HuH-7 (cell line): ENCODE measurements at places on chromosomes 3 and 15.
A peak's percentile ranks its signal among the peaks of the same experiment; 100 is the strongest.

DNA sequence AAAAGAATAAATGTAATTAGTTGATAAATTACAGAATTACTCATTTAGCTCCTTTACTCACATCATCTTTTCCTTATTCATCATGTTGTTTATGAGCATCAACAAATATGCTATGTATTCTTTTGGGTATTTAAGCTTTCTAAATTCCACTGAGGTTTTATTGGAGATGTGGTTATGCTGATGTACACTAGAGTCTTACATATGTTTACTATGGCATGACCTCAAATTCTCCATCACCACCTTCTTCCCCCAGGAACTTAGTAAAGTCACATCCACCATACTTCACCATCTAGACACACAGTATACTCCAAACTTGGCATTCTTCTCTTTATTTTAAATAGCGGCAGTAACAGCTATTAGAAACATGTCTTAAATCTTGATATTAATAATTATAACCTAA, 74.1 kb upstream of the MELTF start:
- no peak for DNase-seq

- no peak for DNase-seq
Measured at GRCh38 chr3:82030916-82031315, 269.5 kb upstream of the GBE1 start.

GRCh38 chr15:100111125-100112060, 230.4 kb downstream of the ADAMTS17 start:
- no peak for DNase-seq

- no peak for DNase-seq
Measured at GRCh38 chr3:155727836-155728235, 17.0 kb downstream of the PLCH1 start.

DNA sequence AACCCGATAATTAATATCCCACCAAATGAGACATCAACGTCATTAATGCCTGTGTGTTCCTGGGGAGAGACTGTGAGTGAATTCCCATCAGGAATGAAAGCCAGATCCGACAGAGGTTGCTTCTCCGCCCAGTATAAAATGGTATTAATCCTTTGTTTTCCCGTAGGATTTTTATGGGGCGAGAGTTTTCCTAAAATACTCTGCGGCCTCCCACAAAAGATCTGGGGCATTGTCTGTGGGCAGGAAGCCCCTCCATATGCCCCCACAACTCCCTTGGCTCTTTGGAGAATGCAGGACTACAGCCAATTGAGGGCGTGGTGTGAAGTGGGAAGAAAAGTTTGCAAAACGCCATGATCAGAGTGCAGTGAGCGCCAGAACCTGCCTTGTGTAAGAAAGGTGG, 26.7 kb downstream of the ZIC4 start:
- no peak for DNase-seq

DNA sequence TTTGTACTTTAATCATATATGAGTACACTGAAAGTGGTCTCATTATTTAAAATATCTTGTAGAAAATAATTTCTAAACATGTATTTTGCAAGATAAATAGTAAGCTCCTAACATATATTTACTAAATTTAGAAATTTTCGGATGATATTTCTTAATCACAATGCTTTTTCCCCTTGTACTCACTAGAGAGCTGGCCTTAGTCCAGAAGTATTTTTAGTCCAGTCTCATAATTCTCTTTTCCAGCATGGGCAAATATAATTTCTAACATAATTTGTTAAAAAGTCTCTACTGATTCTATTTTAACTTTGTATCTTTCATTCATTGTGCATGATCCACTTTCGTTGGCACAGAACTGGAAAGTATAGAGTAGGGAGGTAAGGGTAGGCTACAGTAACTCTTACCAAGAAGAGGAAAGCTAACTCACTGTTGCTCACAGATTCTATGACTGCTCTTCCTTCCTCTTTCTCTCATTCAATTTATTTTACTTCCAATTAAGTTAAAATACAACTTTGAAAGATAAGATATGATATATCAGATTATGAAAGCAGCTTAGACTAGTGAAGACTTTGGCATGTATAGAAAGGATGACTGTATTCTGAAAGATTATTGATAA, 39.3 kb downstream of the FGF7 start:
- no peak for DNase-seq

DNA sequence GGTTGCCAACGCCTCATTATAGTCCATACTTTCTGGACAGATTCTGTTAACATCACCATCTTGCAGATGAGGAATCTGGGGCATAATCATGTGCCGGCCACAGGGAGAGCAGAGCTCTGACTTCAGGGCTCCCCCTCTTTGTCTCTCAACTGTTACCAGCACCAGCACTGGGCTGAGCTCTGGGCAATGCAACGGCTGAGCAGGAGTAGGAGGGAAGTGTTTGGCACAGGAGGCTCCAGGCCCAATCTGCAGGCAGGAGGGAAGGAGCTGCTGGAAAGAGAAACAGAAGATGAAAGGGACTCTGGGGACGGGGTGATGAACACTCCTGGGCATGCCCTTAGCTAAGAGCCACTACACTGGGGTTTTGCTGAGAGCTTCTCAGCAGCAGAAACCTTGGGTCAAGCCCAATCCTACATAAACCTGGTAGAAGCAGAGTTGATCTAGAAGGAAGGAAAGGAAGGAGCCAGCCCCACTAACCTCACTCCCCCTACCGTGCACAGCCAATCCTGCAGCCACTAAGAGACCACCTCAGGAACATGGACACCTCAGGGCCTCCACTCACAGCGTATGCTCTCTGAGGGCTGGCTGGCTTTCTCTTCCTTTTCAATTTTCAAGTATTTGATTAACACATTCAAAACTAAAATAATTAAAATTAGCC, 73.1 kb upstream of the SPATA12 start:
- no peak for DNase-seq

DNA sequence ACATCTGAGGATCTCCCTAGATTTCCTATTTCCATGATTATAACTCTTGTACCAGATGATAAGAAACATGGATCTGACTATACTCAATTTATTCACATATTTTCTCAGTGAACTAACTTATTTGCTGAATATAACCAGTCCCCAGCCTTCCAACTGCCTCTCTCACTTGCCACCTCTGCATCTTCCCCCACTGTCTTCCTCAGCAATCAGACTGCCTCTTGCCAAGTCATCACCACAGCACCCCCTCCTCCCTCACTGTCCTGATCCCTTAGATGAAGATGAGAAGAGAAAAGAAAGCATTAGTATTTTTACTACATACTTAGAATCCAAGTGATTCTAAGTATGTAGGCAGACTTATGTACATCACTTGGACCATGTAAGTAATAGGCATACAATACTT, 71.9 kb downstream of the GTPBP8 start:
- no peak for DNase-seq

DNA sequence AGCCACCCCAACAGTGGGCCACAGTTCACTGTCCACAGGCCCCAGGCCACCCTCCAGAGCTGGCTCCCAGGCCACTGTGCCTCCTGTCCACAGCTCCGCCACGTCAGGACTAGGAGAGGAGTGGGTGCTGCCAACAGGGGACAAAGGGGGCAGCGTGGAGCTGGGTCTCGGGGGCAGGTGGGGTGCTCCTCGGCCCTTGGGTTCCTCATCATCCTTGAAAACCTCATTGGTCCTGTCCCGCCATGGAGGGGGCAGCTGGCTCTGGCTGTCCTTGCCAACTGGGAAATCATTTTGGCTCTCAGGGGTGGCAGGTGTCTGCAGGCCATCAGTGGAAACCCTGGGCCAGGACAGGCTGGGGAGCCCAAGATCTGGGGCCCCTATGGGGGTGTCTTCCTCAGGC, 45.2 kb downstream of the ADAMTS7 start:
- no peak for DNase-seq

- no peak for DNase-seq
Measured at GRCh38 chr15:52370010-52370409, 74.4 kb upstream of the MYO5C start.

GRCh38 chr15:26561896-26562295, 211.0 kb downstream of the GABRB3 start:
- DNase-seq = no peak

DNA sequence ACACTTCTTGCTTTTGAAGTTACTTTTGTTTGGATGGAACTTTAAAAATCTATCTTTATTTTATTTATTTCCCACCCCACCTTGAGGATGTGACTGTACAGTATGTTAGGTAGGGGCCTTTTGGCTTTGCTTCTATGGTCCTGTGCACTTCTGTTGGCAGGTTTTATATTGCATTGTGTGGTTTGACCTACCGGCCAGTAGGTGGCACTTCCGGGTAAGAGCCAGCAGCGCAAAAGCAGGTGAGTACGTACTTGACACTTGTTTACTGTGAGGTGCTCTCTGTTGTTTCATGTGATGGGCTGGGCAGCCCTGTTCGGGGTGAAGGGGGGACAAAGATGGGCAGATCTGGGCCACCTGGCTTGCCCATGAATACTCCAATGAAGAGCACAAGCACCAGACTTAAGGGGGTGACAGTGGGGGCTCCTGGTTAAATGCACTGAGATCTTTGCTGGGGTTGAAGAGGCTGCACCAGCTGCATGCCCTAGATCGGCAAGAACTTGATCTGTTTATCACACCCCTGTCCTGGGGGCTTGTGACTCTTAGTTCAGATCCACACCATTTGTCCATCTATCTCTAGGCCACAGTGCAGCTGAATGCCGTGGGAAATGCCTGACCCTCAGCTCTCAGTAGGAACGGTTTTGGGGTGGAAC, 131.6 kb downstream of the NLGN1 start:
- peak; percentile 25 for DNase-seq

DNA sequence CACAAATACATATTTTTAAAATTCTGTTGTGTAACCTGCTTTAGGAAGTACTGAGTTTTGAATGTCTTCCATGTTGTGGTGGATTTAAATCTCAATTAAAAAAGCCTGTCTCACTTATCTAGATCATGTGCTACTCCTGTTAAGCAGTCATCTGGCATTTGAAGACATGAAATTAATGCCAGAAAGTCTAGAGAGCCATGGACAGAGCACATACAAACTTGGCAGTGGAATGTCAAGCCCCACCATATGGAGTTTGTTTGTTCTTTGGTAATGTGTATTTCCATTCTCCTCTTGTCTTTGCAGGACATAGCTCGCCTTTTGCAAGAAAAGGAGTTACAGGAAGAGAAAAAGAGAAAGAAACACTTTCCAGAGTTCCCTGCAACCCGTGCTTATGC, 39.3 kb upstream of the UTS2B start:
- DNase-seq = no peak

DNA sequence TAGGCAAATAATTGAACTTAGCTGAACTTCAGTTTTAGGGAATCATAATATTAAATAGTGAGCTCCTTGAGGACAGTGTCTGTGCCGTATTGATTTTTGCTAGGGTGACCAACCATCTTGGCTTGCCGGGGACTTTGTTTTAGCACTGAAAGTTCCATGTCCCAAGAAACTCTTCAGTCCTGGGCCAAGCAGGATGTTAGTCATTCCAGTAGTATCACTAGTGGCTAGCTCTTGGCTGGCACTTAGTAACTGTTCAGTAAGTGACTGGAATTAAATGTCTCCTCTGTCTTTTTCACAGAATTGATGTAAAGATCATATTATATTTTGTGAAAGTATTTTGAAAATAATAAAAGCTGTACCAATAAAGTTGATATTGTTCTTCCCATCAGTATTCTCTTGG, 42.3 kb downstream of the RSRC1 start:
- no peak for DNase-seq

- DNase-seq = peak; percentile 61
Measured at GRCh38 chr3:5057857-5058324, 64.2 kb upstream of the ARL8B start.

GRCh38 chr3:6540981-6541380, 319.9 kb upstream of the GRM7 start:
- DNase-seq = no peak

DNA sequence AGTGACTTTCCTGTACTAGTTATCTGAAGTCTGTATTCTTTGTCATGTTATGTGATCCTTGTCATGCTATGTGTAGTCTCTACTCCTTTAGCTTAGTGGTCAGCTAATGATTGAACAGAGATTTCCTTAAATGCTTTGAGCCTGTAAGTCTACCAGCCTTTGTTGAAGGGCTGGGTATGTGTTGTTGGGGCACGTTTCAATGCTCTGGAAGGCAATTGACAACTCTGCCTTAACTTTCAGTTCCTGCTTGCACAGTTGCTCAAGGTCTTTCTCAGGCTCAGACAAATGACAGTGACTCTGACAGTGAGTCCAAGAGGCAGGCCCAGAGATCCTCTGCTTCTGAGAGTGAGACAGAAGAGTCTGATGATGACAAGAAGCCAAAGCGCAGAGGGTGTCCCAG, 89.3 kb downstream of the CHD2 start:
- no peak for DNase-seq

DNA sequence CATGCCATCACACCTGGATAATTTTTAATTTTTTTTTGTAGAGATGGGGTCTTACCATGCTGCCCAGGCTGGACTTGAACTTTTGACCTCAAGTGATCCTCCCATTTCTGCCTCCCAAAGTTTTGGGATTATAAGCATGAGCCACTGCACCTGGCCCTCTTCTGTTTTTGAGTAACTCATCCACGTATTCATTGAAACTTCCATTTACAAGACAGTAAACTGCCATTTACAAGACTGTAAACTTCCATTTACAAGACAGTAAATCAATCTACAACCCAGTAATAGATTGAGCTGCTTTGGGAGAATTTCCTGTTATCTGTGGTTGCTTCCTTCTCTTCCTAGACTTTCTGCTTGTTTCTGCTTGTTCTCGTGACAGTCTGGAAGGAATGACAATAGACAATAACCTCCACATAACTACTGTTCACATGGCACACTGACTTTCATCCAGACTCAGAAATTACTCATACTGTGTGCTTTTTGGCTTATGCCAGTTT, 114.7 kb upstream of the CCNL1 start:
- no peak for DNase-seq

GRCh38 chr3:196695849-196696226, 16.2 kb downstream of the CEP19 start:
- no peak for DNase-seq

- no peak for DNase-seq
Measured at GRCh38 chr3:57151021-57151449, 14.1 kb downstream of the IL17RD start.

DNA sequence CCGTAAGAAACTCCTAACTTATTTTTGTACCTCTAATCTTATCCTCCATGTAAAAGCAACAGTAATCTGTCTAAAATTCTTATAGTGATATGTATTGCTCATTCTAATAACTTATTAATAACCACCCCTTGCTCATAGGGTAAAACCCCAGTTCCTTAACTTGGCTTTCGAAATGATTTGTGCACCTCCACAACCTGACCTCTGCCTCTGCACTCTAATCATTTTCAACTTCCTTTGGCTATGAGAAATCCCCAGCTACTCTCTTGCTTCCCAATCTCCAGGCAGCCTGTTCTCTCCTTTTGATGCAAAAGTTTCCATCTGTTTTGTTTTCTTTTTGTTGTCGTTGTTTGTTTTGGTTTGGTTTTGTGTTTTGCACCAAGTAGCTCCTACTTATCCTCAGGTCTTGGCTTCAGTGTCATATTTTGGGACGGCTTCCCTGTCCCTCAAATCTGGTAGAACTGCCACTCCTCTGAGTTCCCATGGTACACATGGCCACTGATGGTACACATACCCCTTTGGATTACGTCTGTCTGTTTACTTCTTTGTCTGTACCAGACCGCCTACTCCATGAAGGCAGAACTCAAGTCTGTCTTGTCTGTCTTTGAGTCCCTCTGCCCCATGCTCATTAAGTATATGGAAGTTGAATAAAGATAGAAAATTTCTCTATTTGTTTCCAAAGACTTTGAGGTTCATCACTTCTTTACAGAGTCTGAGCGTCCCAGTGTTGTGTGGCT, 105.6 kb upstream of the TGFBR2 start:
- DNase-seq = no peak

GRCh38 chr15:63090472-63090871, 31.2 kb upstream of the LACTB start:
- no peak for DNase-seq
